Stimulated activated CD4-positive, alpha-beta T cell treated with anti-CD3 and anti-CD28 coated beads, Interleukin-15, amount 100 ng/mL, for 1 hour (primary cell): ENCODE measurements at places on chromosomes 4 and X.

GRCh38 chr4:84726356-84726755 lies 143.4 kb downstream of the CDS1 start:
- DNase-seq: no peak

DNA sequence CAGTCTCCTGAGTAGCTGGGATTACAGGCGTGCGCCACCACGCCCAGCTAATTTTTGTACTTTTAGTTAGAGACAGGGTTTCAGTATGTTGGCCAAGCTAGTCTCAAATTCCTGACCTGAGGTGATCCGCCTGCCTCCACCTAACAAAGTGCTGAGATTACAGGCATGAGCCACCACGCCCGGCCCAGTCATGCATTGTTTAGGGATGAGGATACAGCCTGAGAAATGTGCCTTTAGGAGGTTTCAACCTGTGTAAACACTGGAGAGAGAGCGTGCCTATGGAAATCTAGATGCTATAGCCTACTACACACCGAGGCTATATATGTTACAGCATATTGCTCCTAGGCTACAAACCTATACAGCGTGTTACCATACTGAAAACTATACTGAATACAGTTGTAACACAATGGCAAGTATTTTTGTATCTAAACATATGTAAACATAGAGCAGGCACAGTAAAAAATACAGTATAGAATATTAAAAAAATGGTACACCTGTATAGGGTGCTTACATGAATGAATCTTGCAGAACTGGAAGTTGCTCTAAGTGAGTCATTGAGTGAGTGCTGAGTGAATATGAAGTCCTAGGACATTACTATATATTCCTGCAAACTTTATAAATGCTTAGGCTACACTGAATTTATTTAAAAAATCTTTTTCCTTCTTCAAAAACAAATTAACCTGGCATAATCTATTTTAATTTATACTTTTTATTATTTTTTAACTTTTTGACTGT lies 588.2 kb upstream of the ADGRL3 start:
- DNase-seq: no peak

DNA sequence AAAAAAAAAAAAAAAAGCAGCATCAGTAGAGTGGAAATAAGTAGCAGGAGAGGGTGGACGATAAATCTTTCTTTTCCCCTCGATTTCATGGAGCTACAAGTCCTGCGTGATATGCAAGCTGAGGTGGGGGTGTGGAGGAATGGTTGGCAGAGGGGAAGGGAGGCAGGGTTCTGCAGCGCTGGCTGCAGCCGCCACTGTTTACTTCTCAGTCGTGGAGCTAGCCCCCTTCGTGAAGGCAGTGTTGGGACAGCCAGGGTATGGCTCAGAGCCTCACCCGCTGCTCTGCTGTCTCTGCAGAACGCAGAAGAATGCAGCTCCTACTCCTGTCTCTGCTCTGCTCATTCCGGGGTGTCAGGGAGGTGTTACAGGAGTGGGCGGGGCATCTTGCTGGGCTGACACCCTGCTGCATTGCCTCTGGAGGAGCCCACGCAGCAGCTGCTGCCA lies 140.6 kb downstream of the GPM6A start:
- DNase-seq: no peak

DNA sequence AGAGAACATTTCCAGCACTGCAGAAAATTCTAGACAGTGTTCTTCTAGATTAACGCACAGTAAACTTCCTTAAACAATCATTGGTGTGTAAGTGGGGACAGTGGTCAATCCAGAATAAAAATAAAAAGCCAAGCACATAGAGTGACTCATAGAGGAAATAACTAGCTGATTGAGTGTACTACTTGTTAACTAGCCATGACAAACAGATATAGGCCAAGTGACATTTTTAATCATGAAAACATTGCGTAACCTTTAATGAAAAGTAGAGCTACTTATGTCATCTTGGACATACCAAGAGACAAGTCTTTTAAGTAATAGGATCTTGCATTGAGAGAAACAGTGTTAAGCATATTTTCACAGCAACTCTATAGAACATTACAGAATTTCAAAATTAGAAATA lies 233.9 kb upstream of the MAB21L2 start:
- no peak for DNase-seq

GRCh38 chr4:20393486-20394100 lies 141.9 kb downstream of the SLIT2 start:
- no peak for DNase-seq

DNA sequence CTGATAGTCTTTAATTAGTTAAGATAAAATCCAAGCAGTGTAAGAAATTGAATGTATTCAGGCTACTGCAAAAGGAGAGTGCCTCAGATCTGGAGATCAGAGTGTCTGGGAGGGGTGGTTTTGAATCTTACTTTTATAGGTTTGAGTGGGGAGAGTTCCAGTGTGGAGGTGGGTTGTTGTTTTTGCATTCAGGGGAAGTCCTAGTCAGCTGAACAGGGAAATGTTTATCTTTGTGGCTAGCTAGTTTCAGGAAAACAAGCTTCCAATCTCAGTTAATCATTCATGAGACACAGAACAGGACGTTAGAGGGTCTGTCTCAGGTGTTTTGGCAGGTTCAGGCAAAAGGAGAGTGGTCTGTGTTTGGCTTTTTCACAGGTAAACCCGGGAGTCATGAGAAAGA lies 26.0 kb downstream of the ZNF81 start:
- no peak for DNase-seq

DNA sequence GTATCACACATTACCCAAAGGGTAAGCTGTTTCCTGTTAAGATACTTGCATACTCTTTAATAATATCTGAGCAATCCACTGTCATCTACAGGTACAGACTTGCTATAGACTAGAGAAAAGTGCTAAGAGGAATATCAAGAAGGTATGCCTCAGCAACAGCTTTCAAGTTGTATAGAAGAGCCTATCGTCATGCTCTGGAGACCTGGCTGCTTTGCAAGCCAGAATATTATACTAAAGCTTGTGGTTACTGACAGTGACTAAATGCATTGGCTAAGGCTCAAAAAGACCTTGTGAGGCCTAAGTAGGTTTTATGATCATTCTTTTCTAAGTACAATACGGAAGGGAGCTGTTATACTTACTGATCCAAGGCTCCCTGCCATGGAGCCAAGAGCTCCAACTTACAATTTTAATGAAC lies 11.3 kb downstream of the LAMP2 start:
- DNase-seq: no peak

- DNase-seq: no peak
These were observed 9.9 kb downstream of the ARHGAP36 start for GRCh38 chrX:131067846-131068745.

GRCh38 chr4:124337874-124338273 lies 374.7 kb downstream of the ANKRD50 start:
- no peak for DNase-seq

GRCh38 chr4:55545641-55546505 lies 836 bp downstream of the CLOCK start:
- DNase-seq: peak; percentile 28

DNA sequence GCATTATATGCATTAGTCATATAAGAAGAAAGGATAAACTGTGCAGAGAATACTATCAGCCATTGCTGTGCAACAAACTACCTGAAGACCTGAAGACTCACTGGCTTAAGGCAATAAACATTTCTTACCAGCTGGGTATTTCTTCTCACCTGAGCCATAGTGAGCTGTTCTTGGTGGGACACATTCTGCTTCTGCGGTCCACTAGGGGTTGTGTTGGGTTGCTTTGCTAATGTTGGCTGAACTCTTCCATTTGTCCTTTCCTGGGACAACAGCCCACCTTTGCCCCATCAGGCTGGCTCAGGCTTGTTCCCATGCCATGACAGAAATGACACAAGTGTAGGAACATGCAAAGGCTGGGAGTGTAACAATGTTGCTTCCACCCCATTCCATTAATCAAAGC lies 388.6 kb downstream of the PCDH7 start:
- no peak for DNase-seq

DNA sequence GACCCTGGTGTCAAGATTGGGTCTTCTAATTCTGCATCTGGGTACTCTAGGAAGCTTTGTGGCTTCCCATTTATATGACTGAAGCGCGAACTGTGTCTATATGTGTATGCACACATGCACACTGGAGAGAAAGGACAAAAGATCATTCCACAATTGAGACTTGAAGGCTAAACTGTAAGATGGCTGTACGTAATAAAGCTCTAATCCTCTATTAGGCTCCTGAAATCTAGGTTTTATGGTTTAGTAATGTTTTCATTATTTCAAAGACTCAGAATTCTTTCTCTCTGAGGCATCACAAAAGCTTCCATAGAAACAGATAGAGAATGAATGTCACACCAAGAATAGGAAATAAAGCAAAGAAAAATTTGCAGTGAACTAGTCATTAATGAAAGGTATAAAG lies 320.7 kb upstream of the FTHL17 start:
- DNase-seq: no peak

DNA sequence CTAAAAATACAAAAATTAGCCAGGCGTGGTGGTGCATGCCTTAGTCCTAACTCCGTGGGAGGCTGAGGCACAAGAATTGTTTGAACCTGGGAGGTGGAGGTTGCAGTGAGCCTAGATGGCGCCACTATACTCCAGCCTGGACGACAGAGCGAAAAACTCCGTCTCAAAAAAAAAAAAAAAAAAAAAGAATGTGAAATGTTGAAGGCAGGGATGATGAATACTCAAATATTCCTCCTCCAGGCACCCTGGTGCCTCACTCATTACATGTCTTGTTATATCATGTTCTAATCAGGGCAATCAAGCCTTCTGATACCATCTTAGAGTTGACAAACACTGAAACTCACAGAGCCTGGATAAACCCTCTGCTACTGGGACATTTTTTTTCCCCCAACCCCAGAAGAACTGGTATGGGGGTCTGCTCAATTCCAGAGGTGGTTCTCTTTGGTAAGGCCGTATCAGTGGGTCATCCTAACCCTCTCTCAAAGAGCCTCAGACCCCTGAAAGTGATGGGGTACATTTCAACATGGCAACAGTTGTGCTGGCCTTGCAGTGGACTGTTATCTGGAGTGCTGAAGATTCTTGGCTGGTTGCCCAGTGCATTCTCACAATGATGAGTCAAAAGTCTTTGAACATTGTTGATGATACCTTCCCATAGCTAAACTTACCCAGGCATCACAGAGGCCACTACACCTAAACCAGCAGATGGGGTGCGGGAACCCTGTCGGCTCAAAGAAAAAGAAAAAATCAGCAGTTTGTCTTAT lies 2.4 kb upstream of the SH3KBP1 start:
- DNase-seq: peak; percentile 20

DNA sequence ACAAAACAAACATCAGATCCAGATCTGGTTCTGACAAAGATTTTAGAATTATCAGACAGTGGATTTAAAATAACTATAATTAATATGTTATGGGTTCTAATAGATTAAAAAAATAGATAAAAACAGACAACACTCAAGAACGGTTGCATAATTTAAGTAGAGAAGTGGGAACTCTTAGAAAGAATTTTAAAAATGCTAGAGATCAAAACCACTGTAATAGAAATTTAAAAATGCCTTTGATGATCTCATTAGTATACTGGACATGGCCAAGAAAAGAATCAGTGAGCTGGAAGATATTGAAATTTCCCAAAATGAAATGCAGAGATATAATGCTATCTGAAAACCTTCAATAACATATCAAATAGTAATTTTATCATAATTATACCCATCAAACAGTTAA lies 28.3 kb upstream of the DYNLT3 start:
- DNase-seq: no peak

GRCh38 chrX:100931218-100931924 lies 2.7 kb upstream of the XKRX start:
- DNase-seq: no peak

- no peak for DNase-seq
These were observed 65.7 kb downstream of the BEX3 start for GRCh38 chrX:103441878-103442535.
